Activated T-helper 2 cell treated with anti-CD3 and anti-CD28 coated beads, Interferon-gamma antibody, Interleukin-2, Interleukin-4, amounts not matched to agents 10 μg/mL and 5 μg/mL and 100 μg/mL, durations not matched to agents 14 hours and 24 hours and 36 hours (primary cell): ENCODE measurements at places on chromosomes 1 and 21. TPM values are rescaled to one million over a fixed set of nuclear protein-coding genes. Genes with fewer than 3 reads are reported as not detected.

The TNFRSF1B gene
- 150 and 153 TPM in 2 replicates for total RNA-seq

The CTSK gene
- total RNA-seq = 2.8 and 3.6 TPM in 2 replicates

The NPPB gene
- total RNA-seq = not detected in 2 replicates

The AQP10 gene
- not detected in 2 replicates for total RNA-seq

The CELSR2 gene
- 3.8 and 4.3 TPM in 2 replicates for total RNA-seq

The TMEM54 gene
- 0.66 and 1.5 TPM in 2 replicates for total RNA-seq

The DNAJC6 gene
- total RNA-seq = 1.9 and 3.0 TPM in 2 replicates

The CRABP2 gene
- 1.0 and 1.1 TPM in 2 replicates for total RNA-seq

The ACKR1 gene
- not detected in 2 replicates for total RNA-seq

The CD5L gene
- total RNA-seq = not detected in 2 replicates

The ALX3 gene
- not detected in 2 replicates for total RNA-seq

The ADAR gene
- total RNA-seq = 267 and 282 TPM in 2 replicates

The C1QTNF12 gene
- total RNA-seq = 3.5 and 3.7 TPM in 2 replicates

The DMRTA2 gene
- total RNA-seq = not detected in 2 replicates

The PLD5 gene
- total RNA-seq = not detected in 2 replicates

The OR2G6 gene
- not detected in 2 replicates for total RNA-seq

The SLC2A5 gene
- not detected in 2 replicates for total RNA-seq

The DNASE2B gene
- not detected in 2 replicates for total RNA-seq

The DCST1 gene
- total RNA-seq = 0.11 TPM in 1 of 2 replicates, not detected in the other

The TMPRSS3 gene
- 81.0 and 88.1 TPM in 2 replicates for total RNA-seq

The IBA57 gene
- total RNA-seq = 7.6 and 7.9 TPM in 2 replicates

The ZNF670 gene
- total RNA-seq = 2.3 and 3.0 TPM in 2 replicates

The OLIG2 gene
- total RNA-seq = not detected in 2 replicates

The PRAMEF9 gene
- total RNA-seq = not detected in 2 replicates

The KRTAP11-1 gene
- total RNA-seq = not detected in 2 replicates

The LRRC8B gene
- 48.2 and 48.7 TPM in 2 replicates for total RNA-seq

The OVAAL gene
- total RNA-seq = not detected in 2 replicates

The SERPINC1 gene
- 0.16 TPM in 1 of 2 replicates, not detected in the other for total RNA-seq

The SERINC2 gene
- 0.21 and 0.27 TPM in 2 replicates for total RNA-seq

The FAM3B gene
- total RNA-seq = not detected in 2 replicates

The TMEM125 gene
- total RNA-seq = not detected in 2 replicates

The NOTCH2 gene
- total RNA-seq = 88.0 and 94.5 TPM in 2 replicates

The NSUN4 gene
- total RNA-seq = 37.2 and 37.6 TPM in 2 replicates

The USH2A gene
- not detected in 2 replicates for total RNA-seq

The FASLG gene
- 22.5 and 23.7 TPM in 2 replicates for total RNA-seq

The CELA3A gene
- not detected in 2 replicates for total RNA-seq

The CD52 gene
- total RNA-seq = 237 and 243 TPM in 2 replicates

The CASQ2 gene
- total RNA-seq = not detected in 2 replicates

The COL6A1 gene
- 0.23 and 0.37 TPM in 2 replicates for total RNA-seq

The RUNX3 gene
- total RNA-seq = 129 and 135 TPM in 2 replicates

The KPRP gene
- not detected in 2 replicates for total RNA-seq

The HPDL gene
- total RNA-seq = 26.8 and 29.0 TPM in 2 replicates

The NFASC gene
- 0.14 and 0.18 TPM in 2 replicates for total RNA-seq
